ENCODE measurements at places on chromosomes 13 and 19.

DNA sequence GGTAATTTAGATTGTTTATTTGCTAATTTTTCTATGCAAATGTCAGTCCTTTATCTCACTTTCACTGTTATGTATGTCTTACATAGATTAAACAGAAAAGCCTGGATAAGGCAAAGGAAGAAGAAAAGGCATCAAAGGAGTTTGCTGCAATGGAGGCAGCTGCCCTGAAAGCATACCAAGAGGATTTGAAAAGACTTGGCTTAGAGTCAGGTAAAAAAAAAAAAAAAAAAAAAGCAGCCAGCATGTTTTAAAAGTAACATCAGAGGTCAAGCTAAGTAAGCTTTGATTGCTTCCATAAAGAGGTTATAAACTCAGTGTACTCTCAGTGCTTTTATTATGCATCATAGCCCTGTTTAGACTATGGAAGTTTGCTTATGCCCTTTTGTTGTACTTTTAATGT is 3.8 kb downstream of the WBP4 start:
- peak; percentile 35 for DNase-seq

- DNase-seq: no peak
Observed at GRCh38 chr19:33674626-33675367, 53.0 kb downstream of the CHST8 start.

GRCh38 chr13:50129081-50129705 is 113.9 kb downstream of the KCNRG start:
- DNase-seq: no peak

GRCh38 chr13:101298517-101298916 is 117.8 kb downstream of the NALCN start:
- DNase-seq: no peak

DNA sequence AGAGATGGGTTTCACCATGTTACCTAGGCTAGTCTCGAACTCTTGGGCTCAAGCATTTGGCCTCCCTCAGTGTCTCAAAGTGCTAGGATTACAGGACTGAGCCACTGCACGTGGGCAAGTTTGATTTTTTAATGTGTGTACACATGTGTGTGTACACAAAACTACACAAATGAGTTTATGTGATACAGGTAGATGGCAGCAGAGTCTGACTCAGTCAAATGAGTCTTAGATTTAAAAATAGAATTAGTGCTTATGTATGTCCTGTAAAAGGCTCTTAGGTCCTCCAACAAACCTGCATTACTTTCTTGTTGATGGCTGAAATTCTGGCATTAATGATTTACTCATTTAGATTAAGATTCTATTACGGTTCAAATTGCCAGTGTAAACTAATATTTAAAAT is 293.7 kb downstream of the PCDH17 start:
- no peak for DNase-seq

GRCh38 chr13:69291292-69291906 is 816.2 kb upstream of the ATXN8OS start:
- peak; percentile 22 for DNase-seq

DNA sequence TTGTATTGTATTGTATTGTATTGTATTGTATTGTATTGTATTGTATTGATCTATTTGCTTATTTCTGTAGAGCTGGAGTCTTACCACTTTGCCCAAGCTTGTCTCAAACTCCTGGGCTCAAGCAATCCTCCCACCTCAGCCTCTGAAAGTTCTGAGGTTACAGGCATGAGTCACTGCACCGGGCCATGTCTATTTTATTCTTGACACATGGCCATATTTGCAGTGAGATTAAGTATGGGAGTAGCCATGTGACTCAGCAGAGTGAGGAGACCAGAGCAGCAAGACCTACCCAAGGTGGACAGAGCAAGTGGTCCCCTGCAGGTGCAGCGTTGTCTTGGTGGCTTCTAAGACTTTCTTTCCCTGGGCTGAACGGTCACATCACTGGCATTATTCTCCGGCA is 49.1 kb upstream of the UBAC2 start:
- DNase-seq: peak; percentile 34

DNA sequence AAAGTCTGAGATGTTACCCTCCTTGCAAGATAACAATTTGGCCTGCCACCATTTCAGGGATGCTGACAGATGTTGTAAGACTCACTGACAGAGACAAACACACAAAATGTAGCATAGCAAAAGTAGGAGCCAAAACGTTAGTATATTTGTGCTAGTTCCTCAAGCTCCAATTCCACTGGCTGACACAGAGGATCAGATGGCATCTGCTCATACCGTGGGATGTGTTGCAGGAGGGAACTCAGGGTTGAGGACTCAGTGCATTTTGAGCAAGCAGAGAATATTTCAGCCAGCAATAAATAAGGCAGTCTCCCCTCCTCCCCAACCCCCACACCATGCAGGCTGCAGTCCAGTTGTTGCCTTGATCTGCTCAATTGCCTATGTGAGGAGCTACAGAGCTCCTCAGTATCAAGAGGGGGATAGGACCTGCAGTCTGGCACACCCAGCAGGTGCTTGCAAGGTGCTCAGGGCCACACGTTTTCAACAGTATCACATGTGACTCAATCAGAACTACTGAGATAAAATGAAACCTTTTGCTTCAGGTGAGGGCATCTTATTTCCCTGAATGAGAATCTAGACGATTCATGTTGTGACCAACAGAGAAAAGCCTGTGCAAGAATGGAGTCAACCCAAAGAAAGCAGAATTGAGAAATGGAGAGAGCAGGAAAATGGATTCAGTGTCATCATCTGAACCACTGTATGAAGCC is 23.6 kb upstream of the LRCH1 start:
- no peak for DNase-seq

DNA sequence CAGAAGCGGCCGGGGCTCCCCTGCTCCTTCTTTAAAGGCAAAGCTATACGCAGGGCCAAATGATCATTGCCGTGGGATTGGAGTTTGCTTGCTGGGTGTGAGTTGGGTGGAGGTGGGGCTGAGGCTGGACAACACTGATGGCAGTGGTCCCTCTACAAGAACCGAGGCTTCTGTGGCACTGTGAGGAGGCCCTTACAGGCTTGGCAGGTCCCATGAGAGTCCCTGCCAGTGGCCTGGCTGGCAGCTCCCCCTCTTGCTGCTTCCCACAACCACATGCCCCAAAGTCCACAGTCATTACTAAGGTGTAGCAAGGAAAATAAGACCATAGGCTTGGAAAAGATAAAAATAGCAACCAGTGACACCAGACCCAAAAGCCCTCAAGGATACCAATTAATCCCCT is 98.4 kb downstream of the ANKRD10 start:
- DNase-seq: no peak

GRCh38 chr13:46373623-46374022 is 13.4 kb downstream of the RUBCNL start:
- DNase-seq: no peak

- DNase-seq: no peak
Observed at GRCh38 chr19:35484252-35485036, 5.8 kb downstream of the KRTDAP start.

GRCh38 chr19:5623397-5624017 is 624 bp downstream of the SAFB start:
- no peak for DNase-seq

DNA sequence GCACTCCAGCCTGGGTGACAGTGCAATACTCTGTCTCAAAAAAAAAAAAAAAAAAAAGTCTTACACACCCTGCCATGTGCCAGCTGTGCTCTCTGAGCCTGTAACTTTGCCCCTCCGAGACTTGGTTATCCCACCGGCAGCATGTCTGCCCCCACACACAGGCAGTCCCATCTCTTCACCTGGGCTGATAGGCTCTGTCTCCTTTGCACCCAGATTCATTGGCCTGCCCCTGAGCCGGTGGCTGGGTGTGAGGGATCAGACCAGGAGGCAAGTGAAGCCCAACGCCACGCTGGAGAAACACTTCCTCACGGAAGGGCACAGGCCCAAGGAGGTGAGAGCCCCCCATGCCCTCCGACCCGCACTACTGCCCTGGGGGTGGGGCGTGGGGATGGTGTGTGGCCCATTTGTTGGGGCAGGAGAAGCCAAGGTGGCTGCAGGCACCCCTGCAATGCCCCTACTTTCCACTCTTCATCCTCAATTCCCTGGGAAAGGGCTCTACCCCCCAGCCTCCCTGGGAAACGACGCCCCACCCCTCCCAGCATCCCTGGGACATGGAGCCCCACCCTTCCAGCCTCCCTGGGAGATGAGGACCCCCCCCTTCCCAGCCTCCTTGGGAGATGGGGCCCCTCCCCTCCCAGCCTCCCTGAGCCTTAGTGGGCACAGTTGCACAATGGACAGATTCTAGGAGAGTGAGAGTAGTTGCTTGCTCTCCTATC is 45.3 kb downstream of the CERS4 start:
- DNase-seq: no peak

- no peak for DNase-seq
Observed at GRCh38 chr19:38559428-38560401, 58.0 kb downstream of the MAP4K1 start.

DNA sequence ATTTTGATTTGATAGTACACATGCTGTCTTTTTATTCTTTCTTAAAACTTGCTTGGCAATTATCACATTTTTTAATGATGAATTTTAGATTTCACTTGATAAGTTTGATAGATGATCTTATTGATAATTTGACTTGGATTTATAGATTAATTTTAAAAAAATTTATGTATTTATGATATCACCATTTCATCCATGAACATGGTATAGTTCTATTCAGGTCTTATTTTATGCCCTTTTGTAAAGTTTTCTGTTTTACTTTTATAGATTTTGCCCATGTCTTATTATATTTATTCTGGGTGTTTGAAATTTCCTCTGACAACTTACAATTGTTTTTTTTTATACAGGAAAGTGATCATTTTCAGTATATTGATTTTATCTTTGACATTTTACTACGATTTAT is 39.5 kb downstream of the ZNF536 start:
- no peak for DNase-seq

DNA sequence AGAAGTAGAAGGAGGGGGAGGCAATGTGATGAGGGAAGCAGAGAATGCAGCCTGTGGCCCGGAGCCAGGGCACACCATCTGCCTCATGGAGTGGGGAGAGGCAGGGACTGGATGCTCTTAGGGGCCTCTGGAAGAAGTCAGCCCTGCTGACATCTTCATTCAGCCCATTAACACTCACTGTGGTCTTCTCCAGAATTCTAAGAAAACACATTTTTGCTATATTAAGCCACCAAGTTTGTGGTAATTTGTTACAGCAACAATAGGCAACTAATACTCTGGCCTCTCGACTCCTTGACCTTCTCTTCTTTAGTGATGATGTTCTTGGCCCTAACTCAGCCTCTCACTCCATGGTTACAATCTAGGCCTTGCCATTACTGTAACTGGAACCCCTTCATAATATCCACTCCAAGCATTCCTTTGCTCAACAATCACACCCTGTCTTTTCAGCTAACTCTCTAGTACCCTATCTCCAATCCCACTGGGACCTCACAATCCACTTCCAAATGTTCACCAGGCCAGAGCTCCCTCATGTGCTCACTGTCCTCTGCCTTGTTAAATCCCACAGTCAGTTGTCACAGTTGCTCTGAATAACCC is 98.5 kb downstream of the MIPEP start:
- no peak for DNase-seq

DNA sequence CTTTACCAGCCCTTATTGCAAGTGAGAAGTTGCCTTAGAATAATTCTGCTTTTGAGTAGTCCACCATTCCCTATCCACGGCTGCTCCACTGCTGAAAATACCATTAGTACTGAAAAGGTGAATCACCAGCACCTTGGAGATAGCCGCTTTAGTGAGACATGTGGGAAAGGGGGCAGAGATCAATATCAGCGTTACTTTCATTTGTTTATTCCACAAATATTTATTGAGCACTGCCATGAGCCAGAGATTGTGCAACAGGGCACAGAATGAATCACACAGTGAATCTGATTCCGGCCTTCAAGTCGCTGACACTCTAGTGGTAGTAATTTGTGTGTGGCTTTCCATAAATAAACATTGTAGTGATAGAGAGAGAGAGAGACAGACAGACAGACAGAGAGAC is 31.5 kb upstream of the MYO16 start:
- DNase-seq: no peak

DNA sequence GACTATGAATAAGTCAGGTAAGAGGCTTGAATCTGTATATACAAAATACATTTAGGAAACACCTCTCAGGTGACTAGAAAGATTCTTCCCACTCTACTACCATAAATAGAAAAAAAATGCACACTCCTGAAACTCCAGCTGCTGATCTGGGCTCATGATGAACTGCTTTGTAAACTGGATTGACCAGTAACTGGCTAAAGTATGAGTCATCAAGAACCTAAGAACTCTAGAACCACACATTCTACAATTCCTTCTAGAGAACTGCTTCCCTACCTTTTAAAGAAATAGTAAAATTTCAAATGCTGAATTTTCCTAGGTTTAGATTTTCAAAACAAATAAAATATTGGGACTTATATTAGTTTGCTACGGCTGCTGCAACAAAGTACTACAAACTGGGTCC is 55.2 kb downstream of the ELF1 start:
- DNase-seq: no peak

GRCh38 chr19:12607631-12608030 is 3.0 kb downstream of the ZNF490 start:
- DNase-seq: peak; percentile 20

- peak; percentile 28 for DNase-seq
Observed at GRCh38 chr19:58154287-58154678, 3.7 kb upstream of the ZNF329 start.

DNA sequence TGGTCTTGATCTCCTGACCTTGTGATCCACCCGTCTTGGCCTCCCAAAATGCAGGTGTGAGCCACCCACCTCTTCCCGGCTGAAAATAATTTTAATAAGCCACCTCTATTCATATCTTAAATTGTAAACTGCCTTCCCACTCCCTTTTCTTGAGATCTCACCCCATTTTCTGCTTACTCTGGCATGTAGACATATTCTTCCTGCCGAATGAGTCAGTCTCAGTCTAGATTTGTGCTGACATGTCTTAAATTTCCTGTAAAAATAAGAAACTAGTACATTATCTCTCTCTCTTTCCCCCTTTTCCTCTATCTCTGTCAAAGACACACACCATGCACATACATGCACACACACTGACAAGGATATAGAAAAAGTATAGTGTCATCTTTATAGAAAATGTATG is 60.9 kb downstream of the THSD1 start:
- DNase-seq: no peak

- DNase-seq: no peak
Observed at GRCh38 chr19:6490134-6490533, 8.5 kb upstream of the DENND1C start.

DNA sequence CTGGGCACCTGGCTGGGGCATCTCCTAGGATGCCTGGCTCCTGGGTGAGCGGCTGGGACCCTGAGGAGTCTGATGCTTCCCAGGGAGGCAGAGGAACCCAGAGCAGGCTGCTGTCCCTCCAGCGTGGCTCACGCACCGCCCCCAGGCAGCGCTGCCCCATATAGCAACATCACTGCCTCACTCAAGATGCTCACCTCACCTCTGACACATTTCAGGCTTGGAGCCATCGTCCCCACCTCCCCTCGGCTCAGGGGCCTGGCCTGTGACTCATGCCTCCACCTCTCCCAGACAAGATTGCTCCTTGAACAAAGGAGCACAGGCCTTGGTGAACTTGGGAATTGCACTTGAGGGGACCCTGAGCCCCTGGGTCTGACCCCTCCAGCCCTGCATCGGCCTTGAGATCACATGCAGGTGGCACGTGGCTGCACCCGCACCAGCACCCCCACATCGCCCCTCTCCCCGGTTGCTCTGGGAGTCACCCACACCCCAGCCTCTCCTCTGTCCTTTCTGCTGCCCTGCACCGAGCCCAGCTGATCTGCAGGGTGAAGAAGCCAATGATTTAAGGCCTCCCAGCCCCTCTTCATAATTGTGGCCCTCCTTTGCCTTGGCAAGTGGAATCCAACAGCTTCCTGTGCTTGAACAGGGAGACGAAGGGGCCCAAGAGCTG is 11.2 kb downstream of the CEBPA start:
- DNase-seq: no peak
